GM12892 (cell line): ENCODE measurements at places on chromosomes 7 and 10.

DNA sequence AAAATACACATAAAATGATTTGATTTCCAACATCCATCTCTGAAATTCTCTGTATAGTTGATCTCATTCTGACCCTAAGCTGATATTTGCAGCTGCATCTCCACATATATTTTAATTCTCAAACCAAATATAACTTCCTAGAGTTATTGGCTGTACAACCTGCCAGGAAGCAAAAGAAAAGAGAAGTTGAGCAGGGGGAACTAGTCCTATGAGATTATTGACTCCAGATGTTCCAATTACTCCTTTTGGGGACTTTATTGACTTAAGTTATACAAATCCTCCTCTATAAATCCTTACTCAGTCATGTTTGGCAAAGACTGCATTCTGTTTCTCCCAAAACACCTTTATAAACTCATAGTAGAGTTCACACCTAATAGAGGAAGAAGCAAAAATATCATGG lies 599.4 kb upstream of the ANKRD30A start:
- DNase-seq, result no peak

- DNase-seq, result no peak
These were observed 30.7 kb upstream of the HSPA12A start for GRCh38 chr10:116772909-116773705.

DNA sequence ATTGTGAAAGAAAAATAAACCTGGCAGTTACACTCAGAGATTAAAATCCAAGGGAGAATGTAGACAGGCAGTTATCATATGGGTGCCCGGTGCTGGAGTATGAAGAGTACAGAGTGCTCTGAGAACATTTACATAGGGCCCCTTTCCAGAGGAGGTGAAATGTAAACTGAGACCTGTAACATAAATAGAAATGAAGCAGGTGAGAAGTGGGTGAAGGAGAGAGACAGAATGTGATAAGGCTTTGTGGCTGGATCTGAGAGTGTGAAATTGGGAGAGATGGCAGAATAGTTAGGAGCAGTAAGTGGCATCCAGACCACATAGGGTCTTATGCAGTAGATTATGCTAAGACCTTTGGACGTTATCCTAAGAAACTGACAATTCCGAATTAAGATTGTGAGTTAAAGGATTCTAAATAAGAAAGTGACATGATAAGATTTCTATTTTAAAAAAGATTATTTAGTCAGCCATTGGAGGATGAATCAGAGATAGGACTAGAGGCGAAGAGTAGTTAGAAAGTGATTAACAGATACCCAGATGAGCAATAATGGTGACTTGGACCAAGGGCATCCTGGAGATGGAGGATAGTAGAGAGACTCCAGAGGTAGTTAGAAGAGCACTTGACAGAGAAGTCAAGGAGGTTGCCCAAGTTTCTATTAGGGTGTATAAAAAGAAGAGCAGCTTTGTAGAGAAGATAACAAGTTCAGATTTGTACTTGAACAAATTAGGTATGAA lies 36.7 kb downstream of the DNAH11 start:
- DNase-seq, result no peak

- DNase-seq, result no peak
These were observed 211.4 kb downstream of the TNS3 start for GRCh38 chr7:47370461-47371042.

GRCh38 chr10:84549368-84550165 lies 221.2 kb downstream of the CCSER2 start:
- DNase-seq, result no peak

DNA sequence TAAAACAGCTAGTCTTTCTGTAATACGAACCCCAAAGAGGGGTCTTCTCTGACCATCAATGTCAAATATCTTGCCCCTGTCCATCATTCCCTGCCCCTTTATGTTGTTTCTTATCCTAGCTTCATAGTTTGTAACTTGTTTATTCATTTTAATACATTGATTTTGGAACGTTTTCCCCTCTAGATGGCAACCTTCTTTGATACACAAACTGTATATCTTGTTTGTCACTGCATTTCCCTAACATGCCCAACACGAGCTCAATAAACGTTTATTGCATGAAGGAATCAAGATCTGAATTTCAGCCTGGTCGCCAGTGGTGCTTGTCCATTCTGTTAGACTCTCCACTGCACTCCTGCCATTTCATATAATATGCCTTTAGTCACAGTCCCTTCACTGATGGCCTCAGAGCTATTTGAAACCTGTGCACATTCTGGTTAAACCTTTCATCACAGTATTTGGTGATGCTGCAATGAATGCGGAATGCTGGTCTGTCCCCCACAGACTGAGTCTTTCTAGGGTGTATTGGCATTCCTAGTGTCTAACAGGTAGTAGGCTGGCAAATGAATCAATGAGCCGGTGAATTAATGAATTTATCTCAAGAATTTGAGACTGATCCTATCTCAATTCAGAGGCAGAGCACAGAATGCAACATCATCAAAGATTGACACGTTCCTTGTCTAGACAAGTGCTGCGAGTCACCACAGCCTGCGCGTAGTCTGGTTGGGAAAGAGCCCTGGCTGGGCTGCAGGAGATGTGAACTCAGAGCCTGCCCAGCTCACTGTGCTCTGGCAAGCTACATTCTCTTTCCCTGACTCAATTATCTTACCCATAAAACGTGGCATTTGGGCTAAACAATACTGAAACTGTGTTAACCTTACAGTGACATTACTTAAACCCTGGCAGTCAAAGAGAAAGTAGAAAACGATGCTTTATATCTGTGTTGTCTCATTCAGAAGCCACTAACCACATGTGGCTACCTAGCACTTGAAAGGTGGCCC lies 55.2 kb upstream of the FRMD4A start:
- no peak for DNase-seq

GRCh38 chr7:50667789-50668226 lies 102.6 kb upstream of the DDC start:
- DNase-seq, result no peak

DNA sequence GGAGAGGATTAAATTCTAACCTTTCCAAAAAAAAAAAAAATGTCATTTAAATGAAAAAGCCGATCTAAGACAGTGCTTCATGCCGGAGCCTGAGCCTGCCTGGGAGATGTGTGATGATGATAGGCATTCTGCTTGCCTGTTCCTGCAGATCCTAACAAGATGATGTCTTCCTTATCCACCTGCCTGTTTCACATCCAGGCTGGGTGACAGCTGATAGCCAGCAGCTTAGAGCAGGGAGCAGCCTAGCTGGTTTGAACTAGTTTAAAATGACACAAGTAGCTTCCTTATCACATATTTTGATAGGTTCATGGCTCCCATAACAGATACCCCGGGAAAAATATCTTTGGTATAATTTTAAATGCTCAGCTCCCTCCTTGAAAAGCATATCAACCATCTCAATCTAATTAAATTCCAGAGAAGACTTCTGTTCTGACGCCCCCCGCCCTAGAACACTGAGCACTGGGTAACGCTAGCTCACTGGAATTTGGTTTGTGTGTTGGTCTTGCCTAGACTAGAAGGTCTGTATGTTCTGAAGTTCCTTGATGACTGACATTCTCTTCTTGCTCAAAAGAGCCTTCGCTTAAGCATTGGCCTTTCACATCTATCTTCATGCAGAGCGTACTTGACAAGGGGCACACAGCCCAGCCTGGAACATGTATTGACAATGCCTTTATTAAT lies 96.9 kb upstream of the FGFR2 start:
- DNase-seq, result no peak

DNA sequence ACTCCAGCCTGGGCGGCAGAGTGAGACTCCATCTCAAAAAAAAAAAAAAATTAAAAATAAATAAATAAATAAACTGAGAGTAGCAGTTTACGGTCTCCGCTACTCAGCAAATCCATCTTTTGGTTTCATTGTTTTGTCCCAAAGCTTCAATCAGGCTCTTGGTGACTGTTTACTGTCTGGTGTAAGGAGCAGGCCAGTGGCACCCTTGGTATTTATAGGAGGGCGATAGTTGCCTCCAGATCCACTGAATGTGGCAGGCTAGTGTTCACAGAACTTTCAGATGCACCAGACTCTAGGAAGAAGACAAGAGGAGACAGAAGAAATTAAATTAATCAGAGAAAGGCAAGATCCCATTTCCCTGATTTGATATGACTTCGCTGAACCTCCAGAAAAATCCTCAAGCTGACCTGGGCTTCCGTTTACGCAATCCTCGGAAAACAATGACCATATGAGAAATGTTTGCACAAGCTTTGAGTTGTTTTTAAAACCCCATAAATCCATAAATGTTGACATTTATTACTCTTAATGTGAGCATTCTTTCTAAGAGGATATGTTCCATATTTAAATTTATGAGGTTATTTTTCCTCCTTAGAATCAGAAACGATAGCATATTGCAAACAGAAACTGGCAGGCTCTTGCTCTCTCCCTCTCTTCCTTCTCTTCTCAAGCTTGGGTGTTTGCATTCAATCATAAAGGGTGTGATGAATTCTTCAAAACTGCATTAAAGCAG lies 7.1 kb upstream of the MUC3A start:
- DNase-seq, result no peak

- DNase-seq, result no peak
These were observed 151.4 kb downstream of the PTPN20 start for GRCh38 chr10:47062441-47063200.

GRCh38 chr10:115939101-115939854 lies 333.7 kb downstream of the GFRA1 start:
- DNase-seq, result no peak

GRCh38 chr10:78351283-78351682 lies 317.6 kb downstream of the RPS24 start:
- no peak for DNase-seq

DNA sequence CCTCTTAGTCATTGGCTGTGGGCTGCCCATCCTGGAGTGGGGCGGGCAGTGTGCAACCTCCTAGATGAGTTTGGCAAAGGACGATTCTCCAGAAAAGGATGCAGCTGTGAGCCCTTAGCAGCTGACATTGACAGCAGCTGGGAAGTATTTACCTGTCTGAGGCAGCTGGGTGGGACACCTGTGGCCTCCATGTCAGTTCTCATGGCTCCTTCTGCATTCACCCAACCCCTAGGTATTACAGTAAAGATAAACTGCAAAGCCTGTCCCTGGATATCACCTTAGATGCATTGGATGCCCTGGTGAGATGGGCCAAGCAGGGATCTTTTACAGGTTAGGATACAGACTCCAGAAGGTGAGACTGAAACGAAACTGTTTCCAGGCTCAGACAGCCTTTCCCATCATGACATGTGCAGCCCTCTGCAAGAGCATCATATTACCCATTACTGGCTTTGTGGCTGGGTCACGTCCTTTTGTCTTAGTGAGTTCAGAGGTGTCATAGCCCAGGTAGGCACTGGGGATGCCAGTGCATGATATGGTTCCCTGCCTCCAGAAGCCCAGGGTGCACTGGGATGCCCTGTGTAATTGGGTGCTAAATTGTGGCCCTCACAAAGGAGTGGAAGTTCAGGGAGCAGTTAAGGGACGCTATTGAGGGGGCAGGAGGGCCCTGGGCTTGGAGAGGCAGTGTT lies 28.9 kb downstream of the MINDY4 start:
- DNase-seq, result no peak

- no peak for DNase-seq
These were observed 442.3 kb upstream of the MKI67 start for GRCh38 chr10:128568491-128568890.

- no peak for DNase-seq
These were observed 1.7 kb upstream of the CALML3 start for GRCh38 chr10:5522913-5523560.

DNA sequence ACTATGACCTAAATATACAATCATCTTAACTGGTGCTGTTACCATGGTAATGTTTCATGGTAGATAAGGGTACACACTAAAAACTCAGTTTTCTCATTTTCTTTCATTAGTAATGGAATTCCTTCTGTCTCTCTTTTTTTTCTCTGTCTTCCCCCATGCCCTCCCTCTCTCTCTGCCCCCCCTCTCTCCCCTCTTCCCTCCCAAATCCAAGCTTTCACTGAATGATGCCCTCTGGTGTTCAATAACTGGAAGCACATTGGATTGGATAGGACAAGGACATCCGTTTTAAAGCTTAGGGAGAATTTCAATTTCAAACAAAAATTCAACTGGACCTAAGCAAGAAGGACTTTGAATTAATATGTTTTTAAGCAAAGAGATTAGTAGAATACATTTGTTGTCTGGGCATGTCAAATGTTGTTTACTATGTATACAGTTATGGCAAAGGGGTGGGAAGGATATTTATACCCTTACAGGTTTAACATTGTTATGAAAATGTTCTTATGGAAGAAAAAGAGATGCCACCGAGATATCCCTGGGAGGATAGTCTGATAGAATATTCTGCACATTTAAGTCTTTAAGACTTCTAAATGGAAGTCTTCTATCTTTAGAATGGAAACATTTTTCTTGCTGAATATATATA lies 6.1 kb downstream of the CHRM2 start:
- no peak for DNase-seq

DNA sequence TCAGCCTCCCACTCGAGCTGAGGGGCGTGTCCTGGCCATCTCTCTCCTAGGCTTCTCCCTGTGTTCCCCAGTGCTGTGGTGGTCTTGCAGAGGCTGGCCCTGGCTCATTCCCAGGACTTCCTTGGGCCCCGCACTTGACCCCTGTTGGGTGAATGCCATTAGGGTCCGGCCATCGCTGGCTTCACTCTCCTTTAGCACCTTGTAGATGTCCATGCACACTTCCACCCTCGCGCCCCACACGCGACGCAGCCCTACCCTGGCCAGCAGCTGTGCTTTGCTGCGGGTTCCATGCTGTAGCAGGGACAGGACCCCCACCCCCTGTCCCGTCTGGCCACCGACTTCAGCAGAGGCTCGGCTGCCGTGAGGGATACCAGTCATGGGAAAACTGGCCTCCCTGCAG lies 46.3 kb downstream of the PITRM1 start:
- DNase-seq, result no peak

DNA sequence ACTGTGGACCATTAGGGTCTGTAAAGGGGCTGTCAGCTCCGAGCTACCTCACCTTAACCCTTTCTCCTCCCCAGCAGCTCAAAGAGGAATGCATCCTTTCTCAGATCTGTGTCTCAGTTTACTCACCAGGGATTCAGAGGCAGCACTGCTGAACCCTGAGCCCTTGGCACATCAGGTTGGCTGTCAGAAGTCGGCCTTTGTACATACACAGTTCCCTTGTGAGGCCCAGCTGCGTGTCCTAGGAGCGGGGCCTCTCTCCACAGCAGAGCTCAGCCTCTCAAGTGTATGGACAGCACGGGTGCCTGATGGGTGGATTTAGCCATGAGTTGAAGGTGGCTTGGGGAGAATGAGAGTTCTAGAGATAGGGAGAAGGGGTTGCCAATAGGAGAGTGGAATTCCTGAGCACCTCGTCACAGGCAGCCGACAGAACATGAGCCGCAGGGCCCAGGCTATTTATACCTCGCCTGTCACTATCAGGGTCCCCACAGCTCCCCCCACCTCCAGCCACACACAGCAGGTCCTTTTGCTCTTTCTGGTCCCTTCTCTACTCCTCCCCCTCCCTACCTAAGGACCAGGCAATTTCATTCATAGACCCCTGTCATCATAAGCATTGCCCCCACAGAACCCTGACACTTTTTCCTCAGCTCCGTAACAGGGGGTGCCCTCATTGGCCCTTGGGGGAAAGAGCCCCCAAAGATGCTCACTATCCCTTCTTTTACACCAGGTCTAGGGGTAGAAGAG lies 2.1 kb upstream of the FLNC start:
- no peak for DNase-seq

- DNase-seq, result no peak
These were observed 4.6 kb downstream of the HABP2 start for GRCh38 chr10:113557424-113557862.

GRCh38 chr10:95458871-95459270 lies 102.3 kb downstream of the SORBS1 start:
- no peak for DNase-seq

GRCh38 chr7:48171202-48171601 lies at the start of gene ABCA13:
TSS of gene ABCA13 (plus strand) at chr7:48171458. CDS start at chr7:48171484, 26 bp downstream.
- no peak for DNase-seq
